ENCODE measurements at places on chromosomes 12 and 14.

GRCh38 chr14:24430143-24430681, 458 bp downstream of the KHNYN start:
- DNase-seq = peak; percentile 59

DNA sequence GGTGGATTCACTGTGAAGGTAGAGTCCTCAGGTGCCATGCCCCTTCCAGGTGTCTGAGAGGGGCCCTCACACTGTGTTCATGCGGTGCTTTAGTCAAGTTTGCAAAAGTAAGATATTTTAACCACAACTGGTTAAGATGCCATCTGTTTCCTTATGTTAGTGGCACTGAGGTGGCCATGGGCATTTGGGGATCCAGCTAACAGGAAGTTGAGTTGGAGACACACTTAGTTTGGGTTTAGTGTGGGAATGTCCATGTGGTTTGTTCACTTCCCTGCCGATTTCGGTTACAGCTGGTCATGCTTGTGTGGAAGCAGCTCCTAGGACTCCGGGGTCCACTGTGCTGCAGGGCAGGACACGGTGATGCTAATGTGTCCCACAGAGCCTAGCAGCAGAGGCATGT, 17.3 kb upstream of the ABHD12B start:
- DNase-seq = peak; percentile 15

- DNase-seq = no peak
Observed at GRCh38 chr14:94924189-94924588, 154.3 kb upstream of the GSC start.

DNA sequence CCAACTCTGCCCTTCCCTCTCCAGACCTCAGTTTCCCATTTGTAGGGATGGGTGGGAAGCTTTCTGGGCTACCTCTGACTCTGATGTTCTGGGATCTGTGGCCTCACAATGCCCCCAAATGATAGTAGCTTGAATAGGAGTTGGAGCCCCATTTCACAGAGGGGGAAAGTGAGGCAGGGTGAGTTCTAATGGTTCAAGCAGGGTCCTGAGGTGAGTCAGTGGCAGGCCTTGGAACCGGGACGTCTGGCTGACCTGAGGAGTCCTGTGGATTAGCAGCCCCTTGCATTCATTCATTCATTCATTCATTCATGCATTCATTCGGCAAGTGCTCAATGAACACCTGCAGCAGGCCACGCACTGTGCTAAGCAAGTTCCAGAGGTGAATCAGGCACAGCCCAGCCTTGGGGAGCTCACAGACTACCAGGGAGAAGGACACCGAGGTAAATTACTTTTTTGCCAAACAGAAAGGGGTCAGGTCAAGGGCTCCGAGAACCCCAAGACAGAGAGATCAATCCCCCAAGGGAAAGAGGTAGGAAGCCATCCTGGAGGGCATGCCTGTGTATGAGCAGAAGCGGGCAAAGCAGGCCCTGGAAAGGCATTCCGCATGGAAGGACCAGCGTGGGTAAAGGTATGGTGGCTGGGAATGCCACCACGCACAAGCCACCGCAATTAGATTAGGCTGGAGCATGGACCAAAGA, 818 bp upstream of the TMEM119 start:
- DNase-seq = no peak

DNA sequence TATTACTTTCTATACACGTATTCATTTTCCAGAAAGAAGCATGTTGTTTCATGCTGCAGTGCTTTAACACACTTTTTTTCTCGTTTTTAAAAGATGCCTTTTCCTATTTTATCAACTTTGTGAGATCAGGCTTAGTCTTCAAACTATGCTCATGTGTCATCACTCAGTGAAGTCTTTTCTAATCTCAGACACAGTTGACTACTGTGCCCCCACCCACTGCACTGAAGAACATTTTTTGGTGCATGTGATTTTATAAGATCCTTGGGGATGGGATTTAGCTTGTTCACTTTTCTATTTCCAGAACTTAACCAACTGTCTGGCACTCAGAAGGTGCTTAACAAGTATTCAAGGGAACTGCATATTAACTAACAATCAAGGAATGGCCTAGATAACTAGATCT, 85.5 kb downstream of the CDK17 start:
- no peak for DNase-seq

- DNase-seq = no peak
Observed at GRCh38 chr12:82406651-82407050, 48.3 kb downstream of the METTL25 start.

GRCh38 chr12:104604995-104605675, 148.4 kb downstream of the CHST11 start:
- DNase-seq = no peak

DNA sequence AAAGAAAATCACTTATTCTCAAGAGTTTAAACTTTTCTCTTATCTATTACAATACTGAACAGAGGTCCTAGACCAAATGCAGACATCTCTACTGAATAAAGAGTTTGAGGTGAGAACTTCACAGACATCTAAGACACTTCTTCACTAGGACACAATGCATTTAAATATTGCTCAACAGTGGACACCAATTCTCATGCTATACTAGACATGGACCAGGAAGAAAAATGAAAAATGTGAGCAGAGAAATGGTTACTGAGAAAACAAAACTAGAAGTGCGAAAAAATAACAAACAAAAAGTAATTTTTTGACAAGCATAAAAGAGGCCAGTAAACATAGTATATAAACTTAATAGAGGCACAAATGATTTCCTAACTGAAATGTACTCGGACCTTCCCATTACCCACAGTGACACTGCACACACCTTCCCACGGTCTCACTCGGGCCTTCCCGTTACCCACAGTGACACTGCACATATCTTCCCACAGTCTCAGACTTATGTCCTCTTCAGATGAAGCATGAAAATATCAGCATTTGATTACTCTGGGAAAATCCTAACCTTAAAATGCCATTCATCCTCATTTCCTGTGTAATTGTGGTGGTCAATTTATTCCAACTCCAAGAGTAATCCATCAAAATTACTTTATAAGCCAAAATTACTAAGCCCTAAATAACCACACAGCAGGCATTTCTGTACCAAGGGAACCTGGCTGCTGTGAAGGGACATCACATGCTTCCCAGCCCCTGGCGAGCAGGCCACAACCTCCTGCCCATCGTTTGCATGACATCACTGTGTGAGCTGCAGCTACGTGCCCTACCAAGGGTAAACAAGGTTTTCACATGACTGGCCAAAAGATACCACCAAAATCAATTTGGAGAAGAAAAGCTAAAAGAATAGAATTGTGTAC, 6.4 kb downstream of the SLC15A4 start:
- DNase-seq = peak; percentile 84

DNA sequence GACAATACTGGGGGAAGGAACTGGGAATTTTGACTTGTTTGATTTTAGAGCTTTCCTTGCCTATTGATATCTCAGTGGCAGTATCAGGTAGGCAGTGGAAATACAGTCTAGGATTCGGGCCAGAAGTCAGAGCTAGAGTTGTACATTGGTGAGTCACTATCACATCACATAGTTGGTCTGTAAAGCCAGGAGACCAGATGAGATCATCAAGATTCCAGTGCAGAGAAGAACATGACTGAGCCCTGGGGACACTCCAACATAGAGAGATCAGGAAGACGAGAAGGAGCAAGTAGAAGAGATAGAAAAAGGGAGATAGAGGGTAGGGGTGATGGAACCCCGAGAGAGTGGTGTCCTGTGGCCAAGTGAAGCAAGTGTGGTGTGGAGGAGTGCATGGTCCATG, 46.6 kb upstream of the NR1H4 start:
- no peak for DNase-seq

GRCh38 chr12:92955997-92956663, 27.0 kb upstream of the EEA1 start:
- no peak for DNase-seq

DNA sequence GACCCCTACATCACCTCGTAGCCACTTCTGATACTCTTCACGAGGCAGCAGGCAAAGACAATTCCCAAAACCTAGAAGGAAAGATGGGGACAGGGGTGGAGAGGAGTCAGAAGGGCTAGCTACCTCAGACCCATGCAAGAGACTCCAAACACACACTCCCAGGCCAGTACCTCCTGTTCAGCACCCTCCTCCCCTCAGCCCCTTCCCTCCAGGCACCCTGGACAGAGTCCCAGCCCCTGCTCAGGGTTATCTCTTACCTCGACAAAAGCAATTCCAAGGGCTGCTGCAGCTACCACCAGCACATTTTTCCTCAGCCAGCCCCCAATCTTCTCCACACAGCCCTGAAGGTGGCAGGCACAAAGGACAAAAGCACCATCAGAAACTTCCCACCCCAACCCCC, 3.3 kb downstream of the CD63 start:
- no peak for DNase-seq

GRCh38 chr12:109112720-109113465, 3.5 kb upstream of the ACACB start:
- no peak for DNase-seq

GRCh38 chr12:76611533-76611932, 52.0 kb upstream of the OSBPL8 start:
- DNase-seq = peak; percentile 67

GRCh38 chr12:49648712-49649003, 25.3 kb downstream of the PRPF40B start:
- no peak for DNase-seq

DNA sequence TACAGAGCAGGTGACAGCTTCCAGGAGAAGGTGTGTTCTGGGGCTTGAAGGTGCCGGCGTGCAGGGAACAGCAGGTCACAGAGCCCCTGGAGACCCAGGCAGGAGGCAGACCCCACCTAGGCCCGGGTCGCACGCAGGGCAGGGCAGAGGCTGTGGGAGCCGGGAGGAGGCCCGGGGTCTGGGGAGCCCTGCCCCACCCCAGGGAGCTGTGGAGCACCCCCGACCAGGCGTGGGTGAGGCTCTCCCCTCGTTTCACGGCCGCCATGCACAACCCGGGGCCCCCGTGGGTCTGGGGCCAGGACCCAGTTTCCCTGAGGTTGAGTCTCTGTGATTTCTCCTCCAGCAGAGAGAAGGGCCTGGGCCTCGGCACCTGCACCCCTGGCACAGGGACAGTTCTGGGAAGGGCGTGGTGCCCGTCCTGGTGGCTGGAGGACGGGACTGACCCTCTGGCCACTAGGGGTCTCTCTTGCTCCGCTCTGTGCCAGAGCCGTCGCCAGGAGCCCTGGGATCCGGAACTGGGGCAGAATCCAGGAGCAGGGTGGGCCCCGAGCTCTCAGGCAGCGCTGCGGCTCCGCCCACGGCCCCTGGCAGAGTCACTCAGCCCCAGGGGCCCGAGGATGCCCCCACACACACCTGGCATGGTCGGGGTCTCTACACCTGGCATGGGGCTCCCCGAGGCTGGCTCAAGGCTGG, 75.2 kb upstream of the FBRSL1 start:
- DNase-seq = peak; percentile 78

- DNase-seq = no peak
Observed at GRCh38 chr14:106803379-106803778, 1277.0 kb downstream of the TMEM121 start.

DNA sequence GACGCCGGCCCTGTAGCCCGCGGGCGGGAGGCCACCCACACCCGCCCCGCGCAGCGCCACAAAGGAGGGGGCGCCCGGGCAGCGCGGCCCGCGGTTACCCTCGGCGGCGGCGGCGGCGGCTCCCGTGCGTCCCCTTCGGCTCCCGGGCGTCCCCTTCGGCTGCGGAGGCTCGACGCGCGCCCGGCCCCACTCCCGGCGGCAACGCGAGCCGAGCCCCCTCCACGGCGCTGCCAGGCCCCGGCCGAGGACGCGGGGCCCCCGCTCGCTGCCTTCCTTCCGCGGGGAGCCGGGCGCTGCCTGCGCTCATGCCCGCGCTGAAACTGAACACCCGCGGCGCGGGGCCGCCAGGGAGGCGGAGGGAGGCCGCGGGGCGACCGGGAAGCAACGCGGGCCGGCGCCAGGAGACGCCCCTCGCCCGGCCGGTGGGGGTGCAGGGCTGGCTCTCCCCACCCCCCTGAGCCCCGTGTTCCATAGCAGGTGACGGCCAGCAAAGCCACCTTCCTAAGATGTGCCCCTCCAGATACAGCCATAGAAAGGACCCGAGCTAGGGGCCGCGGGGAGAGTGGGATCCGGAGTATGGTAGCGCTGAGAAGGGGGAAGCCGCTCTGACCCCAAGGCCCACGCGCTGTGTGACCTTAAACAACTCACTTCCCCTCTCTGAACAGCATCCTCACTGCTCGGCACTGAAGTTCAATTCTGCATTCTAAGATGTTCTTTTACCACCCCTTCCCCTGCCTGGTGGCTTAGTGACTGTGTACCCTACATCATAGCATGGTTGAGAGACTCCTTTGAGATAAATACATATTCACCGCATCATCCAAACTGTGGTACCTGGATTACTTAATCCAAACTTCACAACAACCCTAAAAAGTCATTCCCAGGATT, 42.8 kb downstream of the KDM2B start:
- peak; percentile 67 for DNase-seq

- DNase-seq = no peak
Observed at GRCh38 chr14:100052819-100053218, 12.4 kb upstream of the EVL start.

DNA sequence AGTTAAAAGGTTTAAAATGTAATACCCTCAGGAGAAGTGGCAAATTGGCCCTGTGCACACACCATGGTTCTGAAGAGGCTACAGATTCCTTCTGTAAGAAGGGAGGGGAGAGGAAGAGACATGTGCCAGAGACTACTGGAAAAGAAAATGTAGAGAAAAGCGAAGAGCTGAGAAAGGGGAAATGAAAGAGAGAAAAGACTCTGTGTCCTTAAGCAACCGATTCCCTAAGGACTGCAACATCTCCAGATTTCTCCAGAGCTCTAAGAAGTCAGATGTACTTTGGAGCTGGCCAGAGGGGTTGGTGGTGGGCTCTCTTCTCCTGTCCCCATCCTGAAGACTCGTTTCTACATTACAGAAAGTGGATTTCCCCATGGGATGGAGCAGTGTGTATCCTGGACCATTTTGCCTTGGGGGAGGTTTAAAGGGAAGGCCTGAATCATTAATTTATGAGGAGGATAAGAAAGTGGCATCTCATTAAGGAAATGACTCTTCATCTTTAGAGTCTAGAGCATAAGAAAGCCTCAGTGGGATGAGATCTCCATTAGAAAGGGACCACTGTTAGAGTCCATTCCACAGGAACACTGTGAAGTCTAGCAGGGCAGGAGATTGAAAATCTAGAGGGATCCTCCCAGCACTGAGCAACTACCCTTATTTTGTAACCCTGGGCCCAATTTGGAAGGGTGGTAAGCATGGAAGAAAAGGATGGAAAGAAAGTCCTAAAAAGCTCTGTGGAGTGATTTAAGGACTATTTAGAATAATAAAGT, 45.5 kb upstream of the FUT8 start:
- no peak for DNase-seq

- DNase-seq = no peak
Observed at GRCh38 chr12:7354529-7354928, 50.7 kb downstream of the ACSM4 start.

Data from CD14-positive monocyte (primary cell).